Adrenal gland (tissue), 19 donors: ENCODE measurements at places on chromosomes 1 and 21. TPM values are rescaled to one million over a fixed set of nuclear protein-coding genes. Genes with fewer than 3 reads are reported as not detected.

The SPATA1 gene
- total RNA-seq: not detected

DNA sequence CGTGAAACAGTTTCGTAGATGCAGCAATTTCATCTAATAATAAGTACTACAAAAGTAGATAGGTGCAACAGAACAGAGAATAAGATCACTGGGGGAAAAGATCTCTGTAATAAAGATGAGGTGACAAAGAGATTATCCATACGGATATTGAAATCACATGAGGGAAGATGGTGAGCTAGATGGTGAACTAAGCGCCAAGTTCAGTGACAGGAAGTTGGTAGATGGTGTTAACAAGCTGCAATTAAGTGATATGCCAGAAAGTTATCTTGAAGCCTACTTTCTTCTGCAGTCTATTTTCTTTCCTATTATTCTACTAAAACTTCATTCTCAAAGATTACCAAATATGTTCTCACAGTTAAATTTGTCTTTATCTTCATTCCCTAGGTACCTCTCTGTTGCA lies 7.1 kb downstream of the LRIF1 start:
- DNase-seq: no peak

The SLC45A1 gene
- 3.2 TPM for total RNA-seq

DNA sequence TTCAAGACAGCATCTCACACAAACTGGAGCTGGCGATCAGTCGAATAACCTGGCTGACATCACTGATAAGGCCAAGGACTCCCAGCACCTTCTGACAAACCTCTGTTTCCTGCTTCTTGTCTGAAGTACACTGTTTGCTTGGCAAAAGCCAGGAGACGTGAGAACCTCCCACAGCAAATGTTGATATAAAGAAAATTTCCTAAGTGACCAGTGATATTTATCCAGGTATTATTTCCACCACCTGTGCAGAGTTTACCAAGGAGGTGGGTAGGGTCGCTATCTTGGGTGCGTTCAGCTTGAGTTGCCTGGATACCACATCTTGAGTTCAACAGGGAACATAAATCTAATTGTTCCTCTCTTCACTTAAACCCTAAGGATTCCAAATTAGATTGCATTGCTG lies 72.9 kb downstream of the SETD4 start:
- no peak for DNase-seq

- no peak for DNase-seq
These were observed 63.6 kb downstream of the DMAP1 start for GRCh38 chr1:44276901-44277300.

The CLDN17 gene
- not detected for total RNA-seq

The DHX9 gene
- 74.3 TPM for total RNA-seq

- no peak for DNase-seq
These were observed 154.5 kb upstream of the ADGRL4 start for GRCh38 chr1:79161077-79161476.

The LCE1C gene
- not detected for total RNA-seq

- DNase-seq: no peak
These were observed 11.6 kb downstream of the POGZ start for GRCh38 chr1:151447696-151448095.

DNA sequence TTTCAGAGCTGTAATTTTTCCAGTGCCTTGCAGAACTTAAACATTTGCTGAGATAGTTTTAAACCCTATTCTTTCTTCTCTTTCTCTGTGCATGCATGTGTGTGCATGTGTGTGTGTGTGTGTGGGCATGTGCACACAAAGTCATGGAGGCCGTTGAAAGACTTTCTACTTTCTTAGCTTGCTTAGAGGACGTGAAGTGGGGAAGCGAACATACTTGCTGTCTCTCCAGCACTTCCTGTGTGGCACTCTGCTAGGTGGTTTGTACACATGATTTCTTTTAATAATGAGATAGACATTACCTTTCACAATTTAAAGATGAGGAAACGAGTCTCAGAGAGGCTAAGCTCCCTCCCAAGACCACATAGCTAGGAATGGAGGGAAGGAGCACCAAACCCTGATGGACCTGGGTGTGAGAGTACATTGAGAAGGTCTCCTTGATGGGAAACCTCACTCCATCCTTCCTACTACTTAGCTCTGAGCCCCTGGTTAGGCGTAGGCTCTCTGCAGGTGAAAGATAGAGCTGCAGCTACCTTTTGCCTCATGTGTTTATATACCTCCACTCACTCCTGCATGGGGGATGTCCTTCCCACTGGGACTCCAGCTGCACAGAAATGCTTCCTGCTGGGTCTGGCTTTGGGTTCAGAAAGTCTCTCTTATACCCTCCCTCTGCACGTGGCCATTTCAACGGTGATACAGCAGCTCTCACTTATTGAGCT lies 101.9 kb upstream of the USP24 start:
- no peak for DNase-seq

- no peak for DNase-seq
These were observed 98.5 kb downstream of the ATG4C start for GRCh38 chr1:62882201-62883104.

The PGBD5 gene
- 9.3 TPM for total RNA-seq

The GJA9 gene
- total RNA-seq: not detected

The MAEL gene
- total RNA-seq: not detected

DNA sequence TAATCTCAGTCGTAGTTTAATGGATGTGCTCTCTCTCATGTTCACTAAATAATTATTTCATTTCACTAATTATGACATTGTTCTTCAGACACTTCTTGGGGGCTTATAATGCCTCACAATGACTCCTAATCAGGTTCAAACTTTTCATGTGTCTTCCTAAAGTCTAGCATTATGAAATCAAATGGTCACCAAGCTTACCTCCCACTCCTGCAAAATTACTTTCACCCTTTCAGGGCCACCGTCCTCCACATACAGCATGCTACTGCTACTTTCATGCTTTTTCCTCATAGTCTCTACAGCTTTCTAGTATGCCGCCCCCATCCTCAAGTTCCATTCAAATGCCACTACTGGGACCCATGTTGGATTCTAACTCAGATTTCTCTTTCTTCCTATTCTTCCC lies 59.8 kb upstream of the C1orf53 start:
- no peak for DNase-seq

The TCP10L gene
- total RNA-seq: 0.71 TPM

GRCh38 chr1:185636848-185637247 lies 97.3 kb upstream of the HMCN1 start:
- no peak for DNase-seq

GRCh38 chr1:117587499-117588356 lies 18.1 kb upstream of the TENT5C start:
- DNase-seq: no peak

GRCh38 chr21:24628046-24628445 lies 979.2 kb downstream of the MRPL39 start:
- DNase-seq: no peak

DNA sequence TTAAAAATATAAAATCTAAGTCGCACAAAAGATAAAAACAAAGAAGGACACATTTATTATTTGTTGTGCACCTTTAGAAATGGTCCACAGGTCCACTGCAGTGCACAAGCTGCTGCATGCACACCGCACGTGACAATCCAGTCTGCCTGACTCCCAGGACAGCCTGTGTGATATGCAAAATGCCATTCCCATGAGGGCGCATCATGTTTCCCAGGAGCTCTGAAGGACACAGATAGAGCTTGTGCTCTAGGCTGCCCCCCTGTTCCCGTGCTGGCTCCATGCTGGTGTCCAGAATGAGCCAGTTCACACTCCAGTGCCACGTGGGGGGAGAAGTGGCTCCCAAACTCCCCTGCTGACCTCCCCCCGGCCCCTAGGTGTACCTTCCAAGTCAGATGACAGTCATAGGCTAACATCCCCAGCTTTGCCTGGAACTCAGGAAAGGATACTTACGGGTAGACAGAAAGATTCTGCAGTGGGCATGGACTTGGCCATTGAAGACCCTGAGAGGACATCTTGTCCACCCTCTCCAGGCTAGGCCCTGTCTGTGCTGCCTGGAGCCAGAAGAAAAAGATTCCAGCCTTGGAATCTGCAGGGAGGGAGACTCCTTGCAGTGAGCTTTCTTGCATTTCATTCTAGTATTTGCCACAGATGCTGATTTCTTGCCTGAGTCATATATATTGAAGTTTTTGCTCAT lies 26.3 kb downstream of the RAB7B start:
- peak; percentile 45 for DNase-seq

The IFI44L gene
- total RNA-seq: 14.0 TPM

DNA sequence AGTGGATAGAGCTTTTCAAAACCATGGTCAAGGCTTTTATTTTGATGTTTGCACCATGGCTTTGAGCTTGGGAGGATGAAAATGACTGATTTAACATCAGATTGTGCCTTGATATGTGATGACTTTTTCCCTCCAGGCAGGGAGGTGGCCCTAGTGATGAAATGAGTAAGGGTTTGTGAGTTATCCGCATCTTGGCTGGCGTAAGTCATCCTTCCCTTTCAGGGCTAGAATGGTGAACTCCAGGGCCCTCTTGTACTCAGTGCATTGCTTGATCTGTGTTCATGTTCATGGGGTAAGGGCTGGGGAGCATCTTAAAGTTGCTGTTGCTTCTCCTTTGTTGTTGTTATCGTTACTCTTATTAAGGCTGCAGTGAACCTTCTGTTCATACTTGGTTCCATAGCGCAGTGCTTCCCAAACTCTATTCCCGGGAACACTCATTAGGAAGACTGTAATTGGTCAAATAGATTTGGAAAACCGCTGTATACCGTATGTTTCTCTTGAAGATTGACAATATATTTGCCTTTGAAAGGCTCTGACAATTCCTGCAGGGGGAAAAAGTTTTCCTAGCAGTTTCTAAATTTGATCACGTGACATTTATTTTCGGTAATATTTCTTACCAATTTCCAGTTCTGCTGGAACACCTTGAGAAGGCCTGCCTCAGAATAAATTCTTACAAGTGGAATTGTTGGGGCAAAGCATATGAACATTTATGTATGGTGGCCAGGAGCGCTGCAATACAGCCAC lies 23.1 kb downstream of the GPR137B start:
- no peak for DNase-seq

DNA sequence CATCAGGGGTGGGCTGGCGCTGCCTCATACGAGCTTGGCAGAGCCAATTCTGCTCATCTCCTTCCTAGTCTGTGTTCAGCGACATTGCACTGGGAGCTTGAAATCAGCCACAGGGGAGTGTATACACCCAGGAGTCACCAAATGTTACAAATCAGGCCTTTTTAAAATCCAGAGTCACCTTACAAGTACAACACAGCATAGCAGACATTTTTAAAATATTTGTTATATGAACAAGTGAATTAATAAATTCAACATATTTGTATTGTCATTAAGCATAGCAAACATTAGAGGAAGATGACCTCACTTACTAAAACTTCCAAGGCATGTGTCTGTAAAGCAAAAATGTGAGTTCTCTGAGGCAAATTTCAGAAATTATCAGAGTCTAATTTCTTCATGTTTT lies 210.0 kb downstream of the HLX start:
- no peak for DNase-seq

The DRAM2 gene
- total RNA-seq: 40.6 TPM

The OSCP1 gene
- 11.8 TPM for total RNA-seq

The TOR3A gene
- 23.0 TPM for total RNA-seq

The GIPC2 gene
- 30.9 TPM for total RNA-seq

- no peak for DNase-seq
These were observed 3.1 kb downstream of the UBR4 start for GRCh38 chr1:19206947-19207346.

GRCh38 chr1:61825393-61825792 lies 83.1 kb downstream of the PATJ start:
- DNase-seq: no peak

GRCh38 chr1:240465531-240465940 lies 146.4 kb downstream of the GREM2 start:
- DNase-seq: no peak

DNA sequence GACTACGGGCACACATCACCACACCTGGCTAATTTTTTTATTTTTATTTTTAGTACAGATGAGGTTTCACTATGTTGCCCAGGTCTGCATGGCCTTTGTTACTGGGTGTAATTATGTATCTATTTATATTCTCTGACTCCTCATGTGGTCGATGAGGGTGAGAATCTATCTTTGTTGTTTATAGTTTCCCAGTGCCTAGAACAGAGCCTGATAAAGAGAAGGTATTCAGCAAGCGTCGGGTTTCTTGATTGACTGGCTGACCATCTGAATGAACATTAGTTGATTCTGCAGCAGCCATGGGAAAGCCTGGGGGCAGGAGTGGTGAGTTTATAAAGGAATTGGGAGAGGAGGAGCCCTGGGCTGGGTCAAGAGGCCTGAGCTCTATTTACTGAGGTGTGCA lies 28.5 kb downstream of the SERINC2 start:
- no peak for DNase-seq

- DNase-seq: peak; percentile 59
These were observed 2.8 kb upstream of the ENAH start for GRCh38 chr1:225655509-225656258.

DNA sequence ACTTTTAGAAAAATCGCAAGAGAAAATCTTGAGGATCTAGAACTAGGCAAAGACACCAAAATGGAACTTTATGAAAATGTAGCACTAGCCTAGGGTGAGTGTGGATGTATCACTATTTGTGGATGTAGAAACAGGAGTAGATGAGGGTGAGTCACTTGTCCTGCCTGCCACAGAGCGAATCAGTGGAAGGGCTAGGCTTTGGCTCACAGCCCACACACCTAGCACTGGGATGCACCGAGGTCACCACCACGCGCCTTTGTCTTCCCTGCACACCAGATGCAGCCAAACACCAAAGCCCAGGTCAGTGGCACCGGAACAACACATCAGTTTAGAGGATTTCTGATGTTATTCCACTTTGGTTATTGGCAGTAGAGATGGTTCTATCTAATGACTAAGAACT lies 38.2 kb downstream of the PKNOX1 start:
- no peak for DNase-seq

- DNase-seq: no peak
These were observed at the start of gene NPPA for GRCh38 chr1:11847667-11848372. Gene NPPA, minus strand, starts transcription at chr1:11847783. Its CDS starts 99 bp downstream, at chr1:11847684.

DNA sequence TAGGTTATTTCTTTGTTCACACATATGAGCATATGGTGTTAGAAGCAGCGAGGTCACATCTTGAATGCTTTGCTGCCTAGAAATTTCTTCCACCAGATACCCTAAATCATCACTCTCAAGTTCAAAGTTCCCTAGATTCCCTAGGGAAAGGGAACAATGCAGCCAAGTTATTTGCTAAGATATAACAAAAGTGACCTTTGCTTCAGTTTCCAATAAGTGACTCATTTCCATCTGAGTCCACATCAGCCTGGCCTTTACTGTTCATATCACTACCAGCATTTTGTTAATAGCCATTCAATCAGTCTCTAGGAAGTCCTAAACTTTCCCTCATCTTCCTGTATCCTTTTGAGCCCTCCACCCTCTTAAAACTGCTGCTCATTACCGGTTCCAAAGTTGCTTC lies 1502.5 kb downstream of the KCNT2 start:
- DNase-seq: no peak

GRCh38 chr1:155648207-155649147 lies 38.5 kb downstream of the MSTO1 start:
- DNase-seq: no peak
